Stimulated activated CD4-positive, alpha-beta T cell treated with anti-CD3 and anti-CD28 coated beads, Interleukin-1b, Interleukin-23, amount 100 ng/mL, for 4 hours (primary cell): ENCODE measurements at places on chromosomes 16 and 17.
A peak's percentile ranks its signal among the peaks of the same experiment; 100 is the strongest.

DNA sequence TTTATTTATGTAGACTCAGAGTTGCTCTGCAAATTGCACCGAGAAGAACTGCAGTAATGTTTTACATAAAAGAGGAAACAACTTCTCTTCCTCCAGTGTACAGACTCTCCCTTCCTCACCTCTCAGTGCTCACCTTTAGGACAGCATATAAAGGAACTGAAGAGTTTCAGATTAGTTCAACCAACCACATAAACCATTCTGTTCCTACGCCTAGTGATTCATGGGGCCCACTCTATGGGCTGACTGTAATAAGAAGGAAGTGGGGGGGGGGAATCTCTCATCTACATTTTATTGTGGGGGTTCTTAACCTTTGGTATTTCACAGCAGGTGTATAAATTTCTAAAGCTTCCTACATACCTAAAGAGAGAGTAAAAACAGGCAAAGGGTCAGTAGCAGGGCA, 18.3 kb downstream of the ZSWIM7 start:
- DNase-seq: no peak

- no peak for DNase-seq
Observed at GRCh38 chr16:10136916-10137315, 45.3 kb downstream of the GRIN2A start.

GRCh38 chr17:81065500-81065899, 30.5 kb downstream of the BAIAP2 start:
- no peak for DNase-seq

GRCh38 chr16:78098087-78098486, 1.4 kb upstream of the WWOX start:
- no peak for DNase-seq

- DNase-seq: no peak
Observed at GRCh38 chr17:77002103-77003045, 134.2 kb downstream of the MGAT5B start.

DNA sequence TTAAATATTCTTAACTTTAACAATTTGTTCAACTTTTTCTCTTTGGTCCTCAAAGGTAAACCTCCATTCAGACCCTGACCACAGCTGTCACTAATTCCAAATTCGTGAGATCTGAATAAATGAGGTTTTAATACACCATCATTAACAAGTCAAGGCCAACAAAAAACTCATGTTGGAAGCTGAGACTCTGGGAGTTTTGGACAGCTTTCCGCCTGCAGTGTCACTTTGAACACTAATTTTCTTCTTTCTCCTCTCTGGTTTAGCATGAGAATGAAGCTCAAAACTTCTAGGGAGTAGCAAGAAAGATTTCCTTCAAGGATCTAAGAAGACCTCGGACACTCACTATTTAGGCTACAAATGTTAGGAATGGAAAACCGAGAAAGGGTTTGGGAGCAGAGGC, 32.7 kb upstream of the DNAH9 start:
- DNase-seq: no peak

DNA sequence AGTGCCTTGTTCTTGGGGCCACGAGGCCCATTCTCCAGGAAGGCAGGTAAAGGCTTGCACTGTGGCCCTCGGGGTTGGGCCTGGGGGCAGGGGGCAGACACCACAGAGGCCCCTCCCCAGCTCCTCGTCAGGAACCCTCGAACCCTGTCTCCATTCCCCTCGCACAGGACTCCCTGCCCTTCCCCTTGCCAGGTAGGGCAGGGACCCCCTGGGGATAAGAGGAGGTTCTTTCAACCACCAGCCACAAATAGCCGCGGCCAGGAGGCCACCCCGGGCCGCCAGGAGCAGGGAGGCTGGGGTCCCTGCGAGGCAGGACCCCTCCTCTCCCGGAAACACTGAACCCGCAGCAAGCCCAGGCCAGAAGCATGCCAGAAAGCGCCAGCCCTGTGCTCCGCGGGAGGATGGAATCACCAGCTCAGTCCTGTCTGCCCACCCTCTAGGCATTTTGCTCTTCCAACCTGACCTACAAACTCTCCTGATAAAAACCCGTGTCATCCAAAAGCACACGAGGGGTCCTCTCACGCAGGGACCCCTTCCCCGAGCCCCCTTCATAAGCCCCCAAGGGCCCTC, 45.6 kb downstream of the SLC47A1 start:
- DNase-seq: no peak

GRCh38 chr16:84597931-84598351, 19.9 kb downstream of the COTL1 start:
- no peak for DNase-seq

DNA sequence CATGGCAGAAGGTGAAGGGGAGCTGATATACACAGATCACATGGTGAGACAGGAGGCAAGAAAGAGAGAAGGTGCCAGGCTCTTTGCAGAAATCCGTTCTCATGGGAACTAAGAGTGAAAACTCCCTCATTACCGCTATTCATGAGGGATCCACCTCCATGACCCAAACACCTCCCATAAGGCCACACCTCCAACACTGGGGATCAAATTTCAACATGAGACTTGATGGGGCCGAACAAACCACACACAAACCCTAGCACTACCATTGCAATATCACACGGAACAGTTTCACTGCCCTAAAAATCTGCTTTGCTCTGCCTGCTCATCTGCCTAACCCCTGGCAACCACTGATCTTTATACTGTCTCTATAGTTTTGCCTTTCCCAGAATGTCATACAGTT, 34.8 kb downstream of the C17orf67 start:
- no peak for DNase-seq

- no peak for DNase-seq
Observed at GRCh38 chr17:74606050-74606449, 14.0 kb upstream of the CD300LD start.

DNA sequence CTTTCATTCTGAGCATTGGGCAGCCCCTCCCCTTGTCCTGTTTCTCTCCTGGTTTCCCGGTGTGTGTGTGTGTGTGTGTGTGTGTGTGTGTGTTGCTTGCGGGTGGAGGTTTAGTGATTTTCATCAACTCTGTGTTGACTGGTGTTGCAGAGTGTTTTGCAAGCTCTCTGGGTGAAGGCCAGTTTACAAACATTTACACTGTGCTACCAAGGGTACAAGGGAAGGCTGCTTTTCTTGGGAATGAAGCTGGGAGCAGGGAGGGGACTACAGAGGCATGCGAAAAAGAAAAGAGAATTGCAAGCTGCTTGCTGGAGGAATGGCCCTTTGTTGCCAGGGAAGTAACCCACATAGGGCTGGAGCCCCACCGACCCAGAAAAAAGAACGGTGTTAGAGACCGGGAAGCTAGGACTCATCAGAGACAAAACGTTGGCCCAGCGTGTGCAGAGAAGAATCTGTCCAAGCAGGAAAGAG, 29.6 kb downstream of the HS3ST3B1 start:
- DNase-seq: no peak

- no peak for DNase-seq
Observed at GRCh38 chr17:55040611-55041010, 72.0 kb downstream of the STXBP4 start.

DNA sequence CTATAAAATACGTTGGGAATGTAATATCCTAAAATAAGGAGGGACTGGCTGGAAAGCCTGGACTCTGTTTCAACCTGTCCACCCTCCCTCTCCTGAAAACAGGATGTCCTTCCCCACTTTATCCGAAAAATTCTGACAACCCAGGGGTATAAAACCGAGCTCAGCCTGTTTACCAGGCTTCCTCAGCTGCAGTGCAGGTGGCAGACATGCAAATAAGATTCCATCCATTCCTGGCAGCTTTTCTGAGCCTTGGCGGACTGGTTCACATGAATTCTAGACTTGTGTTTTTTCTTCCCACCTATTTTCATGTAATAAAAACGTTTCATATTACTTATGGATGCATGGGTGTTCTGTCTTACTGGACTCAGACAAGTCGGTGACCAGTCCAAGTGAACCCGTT, 479.3 kb downstream of the KCNJ18 start:
- DNase-seq: no peak

DNA sequence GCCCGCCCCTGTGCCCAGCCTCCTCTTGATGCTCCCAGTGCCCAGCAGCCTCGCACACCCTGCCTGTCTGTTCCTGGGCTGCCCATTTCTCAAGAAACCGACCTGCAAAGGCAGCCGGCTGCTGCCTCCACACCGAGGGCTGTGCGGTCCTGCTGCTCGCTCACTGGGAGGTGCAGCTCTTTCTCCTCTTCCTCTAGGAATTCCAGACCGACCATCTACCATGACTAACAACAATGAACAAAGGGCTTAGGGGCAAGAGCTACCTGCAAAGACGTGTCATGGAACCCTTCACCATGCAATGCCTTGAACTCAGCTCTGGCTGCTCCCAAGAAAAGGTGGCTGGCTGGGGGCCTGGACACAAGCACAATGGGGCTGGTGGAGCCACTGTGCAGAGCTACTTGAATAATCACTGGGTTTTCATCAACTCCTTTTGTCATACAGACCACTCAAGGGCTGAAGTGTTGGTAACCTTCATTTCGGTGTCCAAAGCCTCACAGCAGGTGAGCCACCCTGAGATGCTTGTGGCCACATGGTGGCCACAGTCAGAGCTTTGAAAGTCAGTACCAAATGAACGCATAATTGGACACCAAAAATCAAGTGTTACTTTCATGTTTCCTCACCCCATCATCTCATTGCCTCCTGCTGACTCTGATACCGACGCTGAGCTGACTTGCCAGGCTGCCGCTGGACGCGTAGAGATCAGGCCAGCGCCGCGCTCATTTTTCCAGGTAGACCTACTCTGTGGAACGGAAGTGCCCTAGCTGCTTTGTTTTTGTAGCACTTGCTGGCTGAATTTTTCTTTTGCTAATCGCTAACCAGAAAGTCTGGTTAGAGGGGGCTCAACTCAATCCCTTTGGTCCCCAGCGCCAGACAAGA, 19.8 kb downstream of the CYB561 start:
- DNase-seq: no peak

DNA sequence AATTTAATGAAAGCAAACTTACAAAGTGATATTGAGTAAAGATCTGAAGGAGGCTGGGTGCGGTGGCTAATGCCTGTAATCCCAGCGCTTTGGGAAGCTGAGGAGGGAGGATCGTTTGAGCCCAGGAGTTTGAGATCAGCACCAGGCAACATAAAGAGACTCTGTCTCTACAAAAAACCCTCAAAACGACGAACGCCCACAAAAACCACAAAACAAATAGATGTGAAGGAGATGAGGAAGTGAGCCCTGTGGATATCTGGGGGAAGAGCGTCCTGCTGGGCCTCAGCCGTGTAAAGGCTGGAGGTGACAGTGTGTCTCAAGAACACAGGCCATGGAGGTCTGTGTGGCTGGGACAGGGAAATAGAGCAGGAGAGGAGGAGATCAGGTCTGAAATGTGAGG, 68.8 kb downstream of the ITFG1 start:
- no peak for DNase-seq

- no peak for DNase-seq
Observed at GRCh38 chr16:4891097-4891885, 44.0 kb downstream of the UBN1 start.

DNA sequence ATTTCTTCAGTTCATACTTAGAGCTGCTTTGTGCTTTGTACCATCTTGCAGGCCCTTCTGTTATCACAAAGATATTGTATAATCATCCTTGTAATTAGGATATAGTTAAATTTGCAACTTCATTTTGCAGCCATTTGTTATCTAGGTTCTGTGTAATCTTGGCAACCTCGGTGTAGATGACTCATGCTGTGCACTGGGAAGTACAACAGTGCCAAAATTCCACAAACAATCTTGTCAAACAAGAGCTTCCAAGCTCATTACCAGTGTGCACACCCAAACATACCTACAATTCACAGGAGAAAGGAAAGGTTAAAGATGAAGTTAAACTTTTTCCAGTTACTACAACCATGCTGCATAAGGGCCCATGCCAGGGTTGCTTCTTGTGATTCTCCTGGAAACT, 1231.8 kb downstream of the CDH11 start:
- DNase-seq: no peak

DNA sequence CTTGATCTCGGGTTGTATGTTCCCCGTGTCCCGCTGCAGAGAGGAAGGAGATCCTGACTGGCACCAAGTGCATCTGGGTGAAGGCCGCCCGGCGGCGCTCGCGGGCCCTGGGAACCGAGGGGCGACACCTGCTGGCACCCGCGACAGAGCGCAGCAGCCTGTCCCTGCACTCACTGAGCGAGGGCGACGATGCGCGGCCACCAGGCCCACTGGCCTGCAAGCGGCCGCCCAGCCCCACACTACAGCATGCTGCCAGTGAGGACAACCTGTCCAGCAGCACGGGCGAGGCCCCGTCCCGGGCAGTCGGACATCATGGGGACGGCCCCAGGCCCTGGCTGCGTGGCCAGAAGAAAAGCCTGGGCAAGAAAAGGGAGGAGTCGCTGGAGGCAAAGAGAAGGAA, 7.5 kb downstream of the BTBD17 start:
- peak; percentile 24 for DNase-seq

GRCh38 chr17:72813481-72813880, 279.0 kb downstream of the SLC39A11 start:
- no peak for DNase-seq

- no peak for DNase-seq
Observed at GRCh38 chr17:2172999-2173398, 118.1 kb downstream of the HIC1 start.

GRCh38 chr16:82544378-82545160, 82.2 kb upstream of the CDH13 start:
- no peak for DNase-seq

- no peak for DNase-seq
Observed at GRCh38 chr17:78126895-78127238, 1.7 kb downstream of the TMC6 start.

DNA sequence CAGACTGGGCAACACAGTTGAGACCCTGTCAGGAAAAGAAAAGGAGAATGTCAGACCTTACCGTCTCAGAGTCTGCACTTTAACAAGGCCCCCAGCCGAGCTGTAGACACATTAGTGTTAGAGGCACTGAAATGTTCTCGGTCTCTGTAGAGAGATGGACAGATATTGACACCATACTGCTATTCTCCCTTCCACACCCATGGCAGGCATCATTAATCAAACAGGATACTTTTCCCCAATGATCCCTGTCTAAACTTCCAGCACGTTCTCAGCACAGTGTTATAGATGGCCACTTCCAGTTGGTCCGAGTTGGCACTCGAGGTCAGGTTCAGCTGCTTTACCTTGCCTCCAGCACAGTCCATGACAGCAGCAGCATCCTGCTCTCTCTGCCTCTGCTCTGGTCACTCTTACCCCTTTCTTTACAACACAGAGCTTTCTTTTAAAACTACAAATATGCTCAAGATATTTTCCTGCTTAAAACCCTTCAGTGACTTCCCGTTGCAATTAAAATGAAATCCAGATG, 251.6 kb downstream of the SNX29 start:
- no peak for DNase-seq

DNA sequence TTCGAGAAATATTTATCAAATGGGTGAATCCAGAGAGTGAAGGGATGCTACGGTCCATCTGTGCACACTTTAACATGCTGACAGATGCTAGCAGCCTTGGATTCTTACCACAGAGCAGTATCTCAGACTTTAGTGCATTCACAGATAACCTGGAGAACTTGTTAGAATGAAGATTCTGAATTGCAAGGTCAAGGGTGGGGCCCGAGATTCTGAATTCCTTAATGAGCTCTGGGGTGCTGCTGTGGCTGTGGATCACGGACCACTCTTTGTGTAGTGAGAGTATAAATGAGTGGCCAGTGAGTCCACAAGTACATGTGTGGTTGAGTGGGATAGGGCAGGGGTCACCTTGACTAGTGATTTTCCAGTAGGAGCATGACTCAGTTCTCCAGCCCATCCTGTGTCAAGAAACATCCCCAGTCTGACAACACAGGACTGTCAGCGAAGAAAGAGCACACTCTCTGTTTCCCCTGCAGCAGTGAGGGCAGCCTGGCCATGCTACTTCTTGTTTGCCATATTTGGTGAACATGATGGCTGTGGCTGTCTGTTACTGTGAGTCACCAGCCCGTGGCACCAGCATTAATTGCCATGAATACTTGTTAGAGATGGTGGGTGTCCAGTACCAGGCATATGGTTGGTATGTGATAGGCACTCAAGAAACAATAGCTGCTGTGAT, 13.0 kb upstream of the SALL1 start:
- DNase-seq: no peak

- DNase-seq: no peak
Observed at GRCh38 chr17:11049539-11049938, 191.5 kb upstream of the SHISA6 start.
